NCI-H2081 treated with DMSO at 0.1 percent for 48 hours (cell line): ENCODE measurements at places on chromosomes 7 and 10.
A peak's percentile ranks its signal among the peaks of the same experiment; 100 is the strongest.

DNA sequence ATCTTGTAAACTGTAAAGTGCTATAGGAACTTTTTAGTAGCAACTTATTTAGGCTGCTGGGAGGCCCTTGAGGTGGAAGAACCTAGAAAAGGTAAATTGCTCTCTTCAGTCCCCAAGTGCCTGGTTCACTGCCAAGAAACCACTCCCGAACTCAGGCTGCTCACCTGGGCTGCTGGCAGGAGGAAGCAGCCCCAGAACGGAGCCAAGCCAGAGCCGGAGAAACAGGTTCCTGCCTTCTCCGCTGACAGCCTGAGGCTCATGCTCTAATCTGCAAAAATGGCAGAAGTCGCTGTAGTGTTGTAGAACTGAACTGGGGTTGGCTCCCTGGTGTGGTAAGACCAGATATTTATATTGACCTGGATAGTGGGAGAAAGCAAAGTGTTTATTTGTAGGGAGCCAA, 136.0 kb downstream of the CUL2 start:
- DNase-seq = no peak

- no peak for DNase-seq
Observed at GRCh38 chr10:6986927-6987326, 406.9 kb upstream of the PRKCQ start.

DNA sequence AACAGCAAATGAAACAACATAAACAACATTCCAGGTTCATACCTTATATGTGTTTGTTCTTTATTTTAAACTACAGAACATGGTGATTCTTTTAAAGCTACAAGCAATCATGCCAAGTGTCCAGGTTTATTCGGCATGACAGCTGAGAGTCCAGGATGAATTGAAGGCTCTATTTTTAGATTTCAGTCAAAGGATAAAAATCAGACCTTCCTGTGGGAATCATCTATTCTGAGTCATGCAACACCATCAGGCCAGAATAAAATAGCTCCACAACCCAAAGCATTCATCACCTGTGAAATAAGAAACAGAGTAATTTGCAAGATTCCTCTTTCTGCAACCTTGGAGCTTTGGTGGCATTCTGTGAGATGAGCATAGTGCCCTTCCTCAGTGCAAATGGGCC, 292.4 kb upstream of the MYO3A start:
- no peak for DNase-seq

GRCh38 chr7:155130493-155130892, 60.4 kb downstream of the HTR5A start:
- no peak for DNase-seq

DNA sequence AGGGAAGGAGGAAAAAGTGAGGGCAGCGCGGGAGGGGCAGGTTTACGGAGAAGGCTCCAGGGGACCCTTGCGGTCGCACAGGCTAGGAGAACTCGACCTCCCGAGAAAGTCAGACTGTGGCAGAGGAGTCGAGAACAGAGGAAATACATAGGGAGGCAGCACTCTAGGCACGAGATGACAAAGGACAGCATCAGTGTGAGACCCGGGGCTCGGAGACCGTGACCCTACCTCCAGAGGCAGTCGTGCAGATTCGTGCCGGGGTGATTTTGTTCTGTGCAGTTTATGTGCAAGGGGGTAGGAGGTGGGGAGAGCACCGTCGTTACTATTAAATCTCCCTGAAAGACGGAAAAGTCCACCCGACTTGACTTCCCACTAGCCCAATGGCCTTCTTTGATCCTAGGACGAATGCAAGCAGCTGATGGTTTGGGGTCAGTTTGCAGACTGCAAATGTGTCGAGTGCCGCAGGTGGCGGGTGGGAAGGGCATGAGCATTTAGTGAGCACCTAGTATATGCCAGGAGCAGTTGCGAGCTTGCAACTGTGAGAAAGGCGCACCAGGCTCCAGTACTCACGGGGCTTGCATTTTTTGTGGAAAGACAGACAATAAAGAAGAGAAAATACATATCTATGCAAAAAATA, 674 bp upstream of the OSBPL3 start:
- DNase-seq = no peak

DNA sequence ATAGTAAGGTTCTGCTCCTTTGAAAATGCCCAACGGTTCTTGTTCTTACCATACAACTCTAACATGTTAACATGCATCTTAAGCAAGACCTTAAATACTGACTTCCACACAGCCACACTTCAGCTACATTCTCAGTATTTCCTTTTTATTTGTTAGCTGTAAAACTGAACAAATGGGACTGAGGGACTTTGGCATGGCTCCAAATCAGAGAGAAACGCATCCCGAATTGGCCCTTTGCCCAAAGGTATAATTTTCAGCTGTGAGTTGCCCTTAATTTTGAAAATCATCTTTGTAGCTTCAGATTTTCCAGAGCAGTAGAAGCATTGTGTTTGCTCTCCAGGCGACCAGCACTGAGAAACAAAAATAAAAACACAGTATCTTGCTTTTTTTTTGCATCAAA, 56.4 kb downstream of the NEUROD6 start:
- peak; percentile 54 for DNase-seq

- DNase-seq = no peak
Observed at GRCh38 chr10:61589547-61590243, 73.0 kb upstream of the CABCOCO1 start.

DNA sequence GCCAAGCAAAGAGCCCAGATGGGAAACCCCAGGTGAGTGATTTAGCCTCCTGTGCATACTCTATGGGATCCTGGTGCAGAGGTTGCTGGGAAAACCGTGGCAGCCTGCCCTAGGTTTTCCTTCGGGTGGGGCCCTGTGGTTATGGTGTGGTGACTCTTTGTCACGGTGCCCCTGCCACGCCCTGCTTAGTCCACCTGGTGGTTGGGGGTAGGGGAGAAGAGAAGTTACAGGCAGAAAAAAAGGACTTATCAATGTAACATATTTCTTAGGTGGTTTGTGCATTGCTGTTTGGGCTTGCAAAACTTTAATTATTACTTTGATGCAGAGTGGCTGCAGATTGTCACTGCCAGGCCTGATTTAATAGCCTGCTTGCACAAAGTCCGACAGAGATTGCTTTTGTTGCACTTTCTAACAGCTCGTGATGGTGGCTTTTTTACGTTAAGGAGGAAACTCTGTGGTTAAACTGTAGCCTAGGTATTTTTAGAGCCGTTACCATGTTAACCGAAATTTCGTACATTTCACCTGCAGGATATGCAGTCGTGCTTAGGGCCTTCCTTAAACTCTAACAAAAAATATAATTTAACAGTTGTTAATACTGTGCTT, 197.4 kb downstream of the RNLS start:
- no peak for DNase-seq
